Natural killer cell (primary cell): ENCODE measurements at places on chromosomes 13 and 19.

DNA sequence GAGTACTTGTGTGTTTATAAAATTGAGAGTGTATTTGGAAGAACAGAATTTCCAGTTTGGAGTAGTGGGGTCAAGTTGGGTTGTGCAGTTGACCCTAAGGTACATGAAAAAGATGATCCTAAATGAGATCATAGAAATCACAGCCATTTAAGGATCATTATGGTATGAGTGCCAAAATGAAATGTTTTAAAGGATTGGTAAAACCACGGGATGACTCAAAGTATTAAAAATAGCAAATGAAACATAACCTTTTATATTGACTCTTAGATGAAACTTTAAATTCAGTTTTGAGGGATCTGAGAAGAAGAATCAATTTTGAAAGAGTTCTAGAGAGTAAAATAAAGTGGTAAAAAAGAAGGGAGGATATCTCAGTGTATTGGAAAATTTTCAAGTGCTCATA, 773.8 kb downstream of the GPC5 start:
- no peaks in the 10 kb centered on the region for H3K27me3 ChIP-seq
- no peak for DNase-seq
- no peak overlapping the region for H3K4me3 ChIP-seq
- no peaks in the 10 kb centered on the region for H3K4me1 ChIP-seq
- H3K36me3 ChIP-seq: no peaks in the 10 kb centered on the region

DNA sequence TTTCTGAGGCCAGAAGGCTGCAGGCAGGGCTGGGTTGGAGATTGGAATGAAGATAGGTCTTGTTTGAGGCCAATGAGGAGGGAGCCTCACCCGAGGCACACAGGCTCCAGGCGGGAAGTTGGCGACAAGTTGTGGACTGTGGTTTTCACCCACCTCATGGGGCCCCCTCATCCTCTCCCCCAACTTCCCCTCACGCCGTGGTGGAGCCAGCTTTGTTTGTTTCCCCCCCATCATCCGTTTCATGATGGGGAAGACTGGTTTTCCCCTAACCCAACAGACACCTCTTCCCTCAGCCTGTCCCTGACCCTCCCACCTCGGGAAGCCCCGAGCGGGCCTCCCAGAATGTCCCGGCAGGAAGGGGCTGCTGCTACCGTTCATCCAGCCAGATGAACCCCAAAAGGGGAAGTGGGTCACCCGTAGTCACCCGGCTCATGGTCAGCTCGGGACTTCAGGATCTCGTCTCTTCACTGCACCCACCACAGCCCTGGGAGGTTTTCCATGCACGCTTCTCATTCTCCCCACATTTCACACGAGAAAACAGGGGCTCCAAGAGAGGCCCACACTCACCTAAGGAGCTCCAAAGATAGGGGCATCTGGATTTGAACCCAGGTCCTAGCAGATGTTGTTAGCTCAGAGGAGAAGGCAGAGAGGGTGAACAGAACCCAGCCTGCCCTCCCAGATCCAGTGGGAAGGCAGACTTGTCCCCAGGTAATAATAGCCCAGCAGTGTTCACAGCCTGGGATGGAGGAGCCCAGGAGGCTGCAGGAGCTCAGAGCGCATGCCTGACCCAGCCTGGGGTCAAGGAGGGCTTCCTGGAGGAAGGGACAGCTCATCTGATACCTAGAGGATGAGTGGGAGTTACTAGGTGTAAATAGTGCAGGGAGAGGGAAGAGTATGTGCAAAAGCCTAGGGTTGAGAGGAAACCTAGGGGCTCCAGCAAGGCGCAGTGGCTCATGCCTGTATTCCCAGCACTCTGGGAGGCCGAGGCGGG, 23.5 kb downstream of the CEACAM16 start:
- DNase-seq: peak; percentile 44
- no peak overlapping the region for H3K27ac ChIP-seq
- H3K4me1 ChIP-seq: peaks cover 38% of the 10 kb centered on the region
- H3K4me3 ChIP-seq: no peak overlapping the region
- H3K36me3 ChIP-seq: no peaks in the 10 kb centered on the region

GRCh38 chr19:55913643-55914268, 18.4 kb downstream of the NLRP13 start:
- DNase-seq: no peak
- H3K36me3 ChIP-seq: no peaks in the 10 kb centered on the region
- H3K4me3 ChIP-seq: no peak overlapping the region
- no peaks in the 10 kb centered on the region for H3K27me3 ChIP-seq
- no peak overlapping the region for H3K27ac ChIP-seq

GRCh38 chr13:29099781-29100406, 279.8 kb downstream of the MTUS2 start:
- no peaks in the 10 kb centered on the region for H3K36me3 ChIP-seq
- H3K4me1 ChIP-seq: no peaks in the 10 kb centered on the region
- no peak overlapping the region for H3K4me3 ChIP-seq
- no peak overlapping the region for H3K27ac ChIP-seq
